Right renal pelvis (tissue), 4 donors: ENCODE measurements at places on chromosomes 12 and 14.

GRCh38 chr14:56944397-56944796, 134.1 kb upstream of the OTX2 start:
- DNase-seq = no peak

- no peak for DNase-seq
Measured at GRCh38 chr14:100116134-100116533, 43.3 kb downstream of the DEGS2 start.

- DNase-seq = no peak
Measured at GRCh38 chr12:8639936-8640335, 22.7 kb downstream of the MFAP5 start.

DNA sequence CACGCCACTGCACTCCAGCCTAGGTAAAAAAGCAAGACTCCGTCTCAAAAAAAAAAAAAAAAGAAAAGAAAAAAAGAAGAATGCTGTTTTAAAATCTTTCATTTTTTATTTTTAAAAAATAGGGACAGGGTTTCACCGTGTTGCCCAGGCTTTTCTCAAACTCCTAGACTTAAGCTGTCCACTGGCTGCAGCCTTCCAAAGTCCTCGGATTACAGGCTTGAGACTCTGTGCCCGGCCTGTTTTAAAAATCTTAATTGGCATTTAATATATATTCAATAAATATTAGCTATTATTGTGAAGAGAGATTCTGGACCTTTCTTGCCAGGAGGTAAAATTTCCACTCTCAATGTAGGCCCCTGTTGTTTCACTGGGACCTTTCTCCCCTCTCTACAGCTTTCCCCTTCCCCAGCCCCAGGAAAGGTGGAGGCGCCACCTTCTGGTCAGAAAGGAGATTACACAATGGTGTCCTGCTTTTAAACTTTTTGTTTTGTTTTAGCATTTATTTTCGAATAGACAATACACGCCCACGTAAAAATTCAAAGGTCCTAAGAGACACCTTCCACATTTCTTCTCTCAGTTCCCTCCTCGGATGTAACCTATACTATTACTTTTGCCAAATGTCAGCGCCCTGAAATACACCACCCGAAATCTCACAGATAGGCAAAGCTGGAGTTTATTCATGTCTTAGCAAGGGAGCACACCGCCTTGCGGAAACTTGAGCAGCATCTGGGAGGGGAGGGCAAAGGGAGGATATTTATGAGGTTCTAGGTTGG, 23.8 kb upstream of the PHC1 start:
- DNase-seq = peak; percentile 65

GRCh38 chr12:58496411-58497190, 423.7 kb downstream of the LRIG3 start:
- no peak for DNase-seq

GRCh38 chr14:96261053-96261452, 5.0 kb downstream of the BDKRB1 start:
- no peak for DNase-seq
